Tibial nerve (tissue), 4 donors: ENCODE measurements at places on chromosomes 7 and 10.

DNA sequence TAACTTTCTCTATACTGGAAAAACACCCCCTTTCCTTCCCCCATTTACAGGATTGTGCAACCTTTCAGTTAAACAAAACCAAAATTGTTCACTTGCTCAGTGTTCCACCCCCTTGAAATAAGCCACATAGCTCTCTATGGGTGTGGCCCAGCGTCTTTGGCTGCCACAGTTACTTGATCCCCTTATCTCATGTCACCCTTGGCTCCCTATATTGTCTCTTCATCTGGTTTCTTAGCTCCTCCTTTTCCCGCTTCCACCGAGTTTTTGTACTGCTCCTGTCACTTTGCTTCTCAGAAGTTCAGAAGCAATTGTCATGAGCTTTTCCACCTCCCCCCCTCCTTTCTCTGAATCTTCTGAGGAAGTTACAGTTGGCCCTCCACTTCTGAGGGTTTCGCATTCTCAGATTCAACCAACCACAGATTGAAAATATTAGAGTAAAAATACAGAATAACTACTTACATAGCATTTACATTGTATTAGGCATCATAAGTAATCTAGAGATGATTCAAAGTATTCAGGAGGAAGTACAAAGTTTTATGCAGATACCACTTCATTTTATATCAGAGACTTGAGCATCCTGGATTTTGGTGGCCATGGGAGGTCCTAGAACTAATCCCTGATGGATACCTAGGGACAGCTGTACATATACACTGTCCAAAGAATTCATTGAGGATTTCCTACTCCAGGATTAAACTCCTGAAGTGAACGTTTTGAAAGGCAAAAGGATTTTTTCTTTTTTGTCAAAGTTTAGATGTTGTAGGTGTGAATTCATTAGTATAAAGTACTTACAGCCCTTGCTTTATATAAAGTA, 60.4 kb downstream of the ADD3 start:
- DNase-seq = no peak

- DNase-seq = no peak
These were observed 25.8 kb downstream of the ASZ1 start for GRCh38 chr7:117401293-117402002.

GRCh38 chr10:131993275-131993674, 11.6 kb upstream of the BNIP3 start:
- DNase-seq = no peak

DNA sequence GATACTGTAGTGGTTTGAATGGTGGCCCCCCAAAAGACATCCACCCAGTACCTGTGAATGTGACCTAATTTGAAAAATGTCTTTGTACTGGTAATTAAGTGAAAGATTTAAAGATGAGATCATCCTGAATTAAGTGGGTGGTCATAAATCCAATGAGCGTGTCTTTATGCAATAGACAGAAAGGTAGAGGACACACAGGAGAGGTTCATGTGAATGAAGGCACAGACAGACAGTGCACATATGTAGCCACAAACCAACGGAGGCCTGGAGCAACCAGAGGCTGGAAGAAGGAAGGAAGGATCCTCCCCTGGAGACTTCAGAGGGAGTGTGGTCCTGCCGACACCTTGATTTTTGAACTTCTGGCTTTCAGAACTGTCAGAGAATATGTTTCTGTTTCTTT, 160.3 kb downstream of the CNTNAP2 start:
- DNase-seq = no peak

DNA sequence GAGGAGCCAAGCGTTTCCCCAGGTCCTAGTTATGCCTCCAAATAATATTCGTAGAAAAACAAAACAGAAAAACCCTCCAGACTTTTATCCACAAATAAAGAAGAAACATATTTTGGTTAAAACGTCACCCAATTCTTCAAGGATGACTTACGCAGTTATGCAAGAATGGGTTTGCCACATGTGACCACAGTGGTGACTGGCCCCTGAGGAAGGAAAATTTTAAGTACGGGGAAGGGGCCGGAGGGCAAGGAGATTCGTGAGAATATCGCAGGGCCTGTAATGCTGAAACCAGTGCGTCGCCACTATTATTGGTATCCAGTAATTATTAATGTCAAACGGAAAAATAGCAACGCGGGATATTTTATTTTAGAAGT, 537 bp upstream of the MRPS24 start:
- no peak for DNase-seq

GRCh38 chr7:2554661-2555111, 638 bp downstream of the BRAT1 start:
- DNase-seq = no peak

GRCh38 chr10:77015360-77015759, 622.2 kb downstream of the KCNMA1 start:
- DNase-seq = no peak

GRCh38 chr10:36716291-36716690, 409.1 kb upstream of the ANKRD30A start:
- DNase-seq = no peak

- no peak for DNase-seq
These were observed 454.9 kb downstream of the ADRA2A start for GRCh38 chr10:111531690-111532089.
